Stimulated activated CD4-positive, alpha-beta T cell treated with anti-CD3 and anti-CD28 coated beads, Interleukin-15, amount 100 ng/mL, for 1 hour (primary cell): ENCODE measurements at places on chromosomes 1 and 21.

DNA sequence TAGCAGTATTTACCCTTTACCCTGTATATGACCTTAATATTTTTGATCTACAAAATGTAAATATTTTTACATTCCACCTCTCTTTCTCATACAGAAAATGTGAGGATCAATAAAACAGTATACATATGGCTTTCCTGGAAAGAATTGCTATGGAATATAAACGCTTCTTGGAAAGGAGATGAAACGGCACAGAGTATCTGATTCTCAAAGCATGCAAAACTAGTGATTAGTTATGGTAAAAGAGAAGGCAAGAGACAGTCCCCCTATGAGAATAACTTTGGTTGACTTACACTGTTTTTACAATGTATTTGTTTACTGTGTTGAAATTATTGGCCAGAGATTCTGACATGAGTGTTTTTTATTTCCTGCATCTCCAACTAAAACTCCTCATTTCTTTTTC is 204.6 kb upstream of the C21orf91 start:
- DNase-seq, result no peak

DNA sequence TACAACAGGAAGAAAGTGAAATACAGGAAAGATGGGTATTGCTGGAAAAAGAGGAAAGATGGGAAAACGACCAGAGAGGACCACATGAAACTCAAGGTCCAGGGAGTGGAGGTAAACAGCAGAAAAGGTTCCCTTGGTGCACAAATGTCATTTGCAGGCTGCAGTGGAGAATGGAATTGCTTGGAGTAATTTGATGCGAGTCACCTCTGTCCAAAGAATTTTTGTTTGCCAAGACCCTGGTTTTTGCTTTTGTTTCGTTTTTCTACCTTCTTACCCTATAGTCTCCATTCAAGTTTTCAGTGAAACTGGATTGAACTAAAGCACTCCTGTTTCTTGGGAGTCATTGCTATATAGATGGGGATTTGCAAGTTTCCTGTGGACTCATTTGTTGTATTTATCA is 464.3 kb downstream of the CAMTA1 start:
- DNase-seq, result no peak

- no peak for DNase-seq
These were observed 415.5 kb downstream of the RPS6KC1 start for GRCh38 chr1:213466541-213466940.

DNA sequence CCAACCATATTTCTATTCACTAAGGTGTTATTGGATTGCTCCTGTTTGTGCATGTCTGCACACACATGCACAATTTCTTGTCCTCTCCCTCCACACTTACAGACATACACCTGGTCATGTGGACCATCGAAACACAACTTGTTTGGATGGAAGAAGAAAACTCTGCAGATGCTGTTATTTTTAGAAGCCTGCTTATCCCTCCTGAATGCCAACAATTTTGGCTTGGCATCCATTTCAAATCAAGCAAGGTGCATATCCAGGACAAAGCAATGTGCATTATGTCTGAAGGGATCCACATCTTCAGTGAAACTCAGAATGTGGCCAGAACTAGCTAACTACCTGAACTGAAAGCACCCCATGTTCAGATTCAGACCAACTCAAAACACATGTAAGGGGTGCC is 98.9 kb upstream of the ADAR start:
- no peak for DNase-seq

GRCh38 chr1:64950284-64950809 is 16.0 kb downstream of the JAK1 start:
- no peak for DNase-seq

DNA sequence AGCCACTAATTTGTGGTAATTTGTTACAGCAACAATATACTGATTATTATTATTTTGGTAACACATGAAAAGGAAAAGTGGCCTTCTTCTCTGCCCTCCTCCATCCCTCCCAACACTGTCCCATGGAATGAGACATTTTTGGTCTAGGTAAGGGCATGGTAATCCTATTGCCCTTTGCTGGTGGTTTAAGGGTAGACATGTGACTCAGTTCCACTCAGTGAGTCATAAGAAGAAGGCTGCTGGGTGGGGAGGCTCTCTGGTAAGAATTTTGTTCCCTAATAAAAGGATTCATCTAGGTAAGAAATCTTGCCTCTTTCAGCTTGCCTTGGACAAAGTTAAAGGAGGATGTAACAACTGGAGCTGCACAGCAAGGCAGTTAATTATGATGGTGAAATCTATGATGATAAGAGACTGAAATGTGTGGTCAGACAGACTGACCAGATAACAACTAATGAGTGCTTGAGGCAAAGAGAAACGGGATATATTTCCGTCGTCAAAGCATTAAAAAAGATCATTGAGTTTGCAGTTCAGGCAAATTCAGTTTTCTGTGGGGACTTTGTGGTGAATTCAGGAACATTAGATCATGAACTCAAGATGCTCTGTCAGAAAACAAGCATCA is 232.0 kb upstream of the KCNK2 start:
- no peak for DNase-seq

- no peak for DNase-seq
These were observed 18.6 kb downstream of the ACOT11 start for GRCh38 chr1:54566438-54567141.

GRCh38 chr1:89833183-89834082 is 12.6 kb downstream of the LRRC8D start:
- no peak for DNase-seq
